AG10803 (cell line): ENCODE measurements at places on chromosomes 6 and 20.

DNA sequence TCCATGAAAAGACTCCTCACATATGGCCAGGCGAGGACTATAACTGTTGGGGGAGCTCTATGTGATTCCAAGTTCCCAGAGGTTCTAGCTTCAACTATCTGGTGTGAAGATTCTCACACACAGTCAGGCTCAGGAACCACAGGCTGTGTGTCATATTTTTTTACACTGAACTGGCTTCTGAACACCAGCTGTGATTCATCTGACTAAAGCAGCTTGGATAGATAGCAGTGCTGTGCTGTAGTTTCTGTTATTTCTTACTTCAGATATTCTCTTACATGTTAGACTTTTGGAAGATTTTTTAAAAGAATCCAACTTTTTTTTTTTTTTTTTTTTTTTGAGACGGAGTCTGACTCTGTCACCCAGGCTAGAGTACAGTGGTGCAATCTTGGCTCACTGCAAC is 140.7 kb upstream of the MCHR2 start:
- DNase-seq, result peak; percentile 44

- no peak for DNase-seq
These were observed 20.6 kb upstream of the ARHGAP18 start for GRCh38 chr6:129730477-129731165.

GRCh38 chr6:158512809-158513208 is 47.1 kb upstream of the TMEM181 start:
- DNase-seq, result no peak

DNA sequence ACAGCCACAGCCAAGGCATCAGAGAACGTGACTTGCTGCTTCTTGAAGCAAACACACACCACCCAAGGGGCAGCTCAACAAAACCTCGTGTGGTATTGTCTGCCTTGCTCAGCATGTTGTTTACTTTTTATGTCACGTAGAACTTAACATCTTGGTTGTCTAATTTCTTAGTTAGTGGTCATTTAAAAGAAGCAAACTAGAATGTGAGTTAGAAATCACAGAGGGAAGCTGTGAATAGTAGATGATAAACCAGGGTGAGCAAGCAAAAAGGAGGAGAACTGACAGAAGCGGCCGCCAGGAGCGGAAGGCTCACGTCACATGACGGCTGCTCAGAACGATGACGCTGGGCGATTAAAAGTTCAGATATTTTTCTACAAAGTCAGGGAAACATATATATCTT is 51.5 kb upstream of the KIF25 start:
- no peak for DNase-seq

GRCh38 chr6:7671581-7671980 is 54.3 kb upstream of the BMP6 start:
- peak; percentile 89 for DNase-seq

- DNase-seq, result peak; percentile 9
These were observed 532 bp upstream of the SLC35F1 start for GRCh38 chr6:117906507-117906957.

GRCh38 chr20:60064554-60065196 is 106.5 kb downstream of the CDH26 start:
- DNase-seq, result no peak

- DNase-seq, result no peak
These were observed 198.2 kb downstream of the ERMARD start for GRCh38 chr6:169949511-169950097.

- DNase-seq, result peak; percentile 38
These were observed 211.0 kb downstream of the WDR27 start for GRCh38 chr6:169490830-169491229.
